ENCODE measurements at places on chromosomes 4 and X.

GRCh38 chr4:15653420-15653819 is 1.7 kb downstream of the FBXL5 start:
- DNase-seq: no peak
- H3K4me3 ChIP-seq: no peak overlapping the region
- no peaks in the 10 kb centered on the region for H3K27me3 ChIP-seq
- H3K27ac ChIP-seq: no peak overlapping the region
- H3K4me1 ChIP-seq: no peaks in the 10 kb centered on the region

DNA sequence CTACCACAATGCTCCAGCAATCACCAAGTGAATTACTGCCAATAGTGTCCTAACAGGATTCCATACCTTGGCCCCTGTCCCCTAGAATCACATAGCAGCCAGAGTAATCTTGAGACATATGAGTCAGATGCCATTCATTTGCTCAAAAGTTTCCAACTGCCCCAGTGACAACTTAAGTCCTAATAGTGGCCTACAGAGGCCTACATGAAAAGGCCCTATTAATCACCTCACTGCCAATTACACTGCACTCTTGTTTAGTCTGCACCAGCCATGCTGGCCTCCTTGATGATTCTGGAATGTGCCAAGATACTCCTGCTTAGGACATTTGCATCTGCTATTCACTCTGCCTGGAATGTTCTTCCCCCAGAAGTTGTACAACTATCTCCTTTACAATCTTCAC is 130.7 kb downstream of the NR3C2 start:
- H3K36me3 ChIP-seq: no peaks in the 10 kb centered on the region
- no peak overlapping the region for H3K27ac ChIP-seq
- DNase-seq: no peak
- H3K4me3 ChIP-seq: no peak overlapping the region
- H3K27me3 ChIP-seq: no peaks in the 10 kb centered on the region

DNA sequence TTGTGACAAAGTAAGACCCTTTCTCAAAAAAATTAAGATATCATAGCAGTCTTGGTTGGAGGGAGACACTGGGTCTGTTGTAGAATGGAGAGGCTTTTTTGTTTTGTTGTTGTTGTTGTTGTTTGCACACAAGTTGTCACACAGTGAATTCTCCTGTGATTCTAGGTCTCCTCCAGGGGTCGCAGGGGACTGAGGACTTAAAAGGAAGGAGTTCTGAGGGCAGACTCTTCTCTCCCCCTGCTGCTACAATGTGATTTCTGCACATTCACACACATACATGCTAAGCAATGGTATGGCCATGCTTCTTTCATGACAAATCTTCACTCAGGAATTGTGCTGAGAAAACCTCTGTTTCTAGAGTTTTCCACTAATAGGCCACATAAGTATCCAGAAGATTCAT is 71.1 kb downstream of the ZNF732 start:
- H3K4me3 ChIP-seq: no peak overlapping the region
- no peaks in the 10 kb centered on the region for H3K4me1 ChIP-seq
- no peak overlapping the region for H3K27ac ChIP-seq
- H3K36me3 ChIP-seq: no peaks in the 10 kb centered on the region
- no peaks in the 10 kb centered on the region for H3K27me3 ChIP-seq

- no peaks in the 10 kb centered on the region for H3K36me3 ChIP-seq
- no peak for DNase-seq
- no peaks in the 10 kb centered on the region for H3K4me1 ChIP-seq
- H3K27me3 ChIP-seq: no peaks in the 10 kb centered on the region
Observed at GRCh38 chrX:20506739-20507138, 240.0 kb upstream of the RPS6KA3 start.

- no peaks in the 10 kb centered on the region for H3K4me1 ChIP-seq
- H3K27me3 ChIP-seq: no peaks in the 10 kb centered on the region
- DNase-seq: no peak
Observed at GRCh38 chrX:124737771-124738170, 391.4 kb downstream of the SH2D1A start.

GRCh38 chr4:165403048-165403447 is 24.2 kb downstream of the CPE start:
- no peak overlapping the region for H3K4me3 ChIP-seq
- H3K4me1 ChIP-seq: no peaks in the 10 kb centered on the region
- H3K27me3 ChIP-seq: no peaks in the 10 kb centered on the region
- DNase-seq: no peak
- no peaks in the 10 kb centered on the region for H3K36me3 ChIP-seq

DNA sequence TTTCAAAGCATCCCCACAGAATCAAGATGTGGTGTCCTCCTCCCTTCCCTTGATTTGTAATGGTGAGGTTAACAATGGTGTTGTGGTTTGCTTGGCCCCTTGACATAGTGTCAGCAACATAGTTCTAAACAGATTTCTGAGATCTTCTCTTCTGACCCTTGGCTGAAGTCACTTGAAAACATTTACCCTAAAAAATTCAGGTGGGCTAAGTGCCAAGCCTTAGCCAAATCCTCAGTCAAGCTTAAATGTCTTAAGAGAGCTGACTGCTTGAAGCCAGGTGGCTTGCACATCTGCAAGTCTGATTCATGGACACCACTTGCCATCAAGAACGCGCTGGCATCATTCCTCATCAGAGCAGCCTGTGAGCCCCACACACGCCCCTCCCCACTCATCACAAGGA is 173.2 kb downstream of the MGST2 start:
- DNase-seq: no peak
- no peaks in the 10 kb centered on the region for H3K27me3 ChIP-seq
- peaks cover 1% of the 10 kb centered on the region for H3K4me1 ChIP-seq
- H3K27ac ChIP-seq: no peak overlapping the region
- H3K36me3 ChIP-seq: no peaks in the 10 kb centered on the region

DNA sequence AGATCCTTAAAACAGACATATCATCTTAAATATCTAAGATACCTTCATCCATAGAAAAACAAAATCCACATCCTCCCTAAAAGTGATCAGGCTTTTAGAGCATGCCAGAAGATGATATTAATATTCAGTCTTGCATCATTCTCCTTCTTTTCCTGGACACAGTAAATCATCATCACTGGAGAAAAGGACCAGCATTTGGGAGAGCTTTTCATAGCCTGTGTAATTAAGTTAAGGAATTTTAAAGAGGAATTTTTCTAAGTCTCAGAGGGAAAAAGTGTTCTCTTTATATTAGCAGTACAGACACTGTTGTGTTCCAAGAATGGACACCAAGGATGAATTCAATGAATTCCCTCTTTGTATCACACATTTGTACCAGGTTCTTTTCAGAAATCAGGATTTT is 696 bp downstream of the SCRG1 start:
- no peak for DNase-seq
- no peaks in the 10 kb centered on the region for H3K4me1 ChIP-seq
- no peaks in the 10 kb centered on the region for H3K27me3 ChIP-seq
- H3K36me3 ChIP-seq: no peaks in the 10 kb centered on the region

- no peak for DNase-seq
- H3K27ac ChIP-seq: no peak overlapping the region
- no peaks in the 10 kb centered on the region for H3K36me3 ChIP-seq
- H3K4me1 ChIP-seq: peaks cover 3% of the 10 kb centered on the region
- H3K4me3 ChIP-seq: no peak overlapping the region
- H3K27me3 ChIP-seq: no peaks in the 10 kb centered on the region
Observed at GRCh38 chr4:99868126-99868596, 26.1 kb downstream of the LAMTOR3 start.

- no peak overlapping the region for H3K4me3 ChIP-seq
- no peaks in the 10 kb centered on the region for H3K4me1 ChIP-seq
- no peaks in the 10 kb centered on the region for H3K27me3 ChIP-seq
- H3K36me3 ChIP-seq: no peaks in the 10 kb centered on the region
- no peak overlapping the region for H3K27ac ChIP-seq
Observed at GRCh38 chr4:20078644-20079043, 173.1 kb upstream of the SLIT2 start.

- H3K36me3 ChIP-seq: no peaks in the 10 kb centered on the region
- no peak overlapping the region for H3K4me3 ChIP-seq
- no peaks in the 10 kb centered on the region for H3K27me3 ChIP-seq
- no peak overlapping the region for H3K27ac ChIP-seq
Observed at GRCh38 chrX:17967888-17968287, 106.8 kb upstream of the RAI2 start.

DNA sequence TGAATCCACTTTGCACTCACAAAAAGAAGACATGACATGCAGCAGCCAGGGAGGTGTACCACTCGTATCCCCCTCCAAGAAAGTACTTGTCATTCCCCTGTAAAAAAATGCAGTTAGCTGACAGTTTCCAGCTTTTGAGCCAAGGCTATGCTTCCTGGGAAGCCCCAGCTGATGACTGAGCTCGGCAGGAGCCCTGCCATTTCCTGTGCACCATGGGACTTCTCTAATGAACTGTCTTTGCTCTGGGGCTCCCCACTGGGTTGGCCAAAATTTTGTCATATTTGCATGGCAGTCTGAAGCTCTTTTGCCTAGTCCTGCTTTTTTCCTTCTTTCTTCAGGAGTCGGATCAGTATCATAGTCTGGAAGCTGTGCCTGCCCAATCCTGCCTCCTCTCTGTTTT is 104.5 kb upstream of the MAOA start:
- no peaks in the 10 kb centered on the region for H3K36me3 ChIP-seq
- H3K4me1 ChIP-seq: no peaks in the 10 kb centered on the region
- no peaks in the 10 kb centered on the region for H3K27me3 ChIP-seq
- no peak for DNase-seq
- H3K4me3 ChIP-seq: no peak overlapping the region
